Activated CD4-positive, alpha-beta T cell treated with anti-CD3 and anti-CD28 coated beads, Interleukin-2, amount 50 U/mL, for 1 hour (primary cell): ENCODE measurements at places on chromosomes 4 and X.

DNA sequence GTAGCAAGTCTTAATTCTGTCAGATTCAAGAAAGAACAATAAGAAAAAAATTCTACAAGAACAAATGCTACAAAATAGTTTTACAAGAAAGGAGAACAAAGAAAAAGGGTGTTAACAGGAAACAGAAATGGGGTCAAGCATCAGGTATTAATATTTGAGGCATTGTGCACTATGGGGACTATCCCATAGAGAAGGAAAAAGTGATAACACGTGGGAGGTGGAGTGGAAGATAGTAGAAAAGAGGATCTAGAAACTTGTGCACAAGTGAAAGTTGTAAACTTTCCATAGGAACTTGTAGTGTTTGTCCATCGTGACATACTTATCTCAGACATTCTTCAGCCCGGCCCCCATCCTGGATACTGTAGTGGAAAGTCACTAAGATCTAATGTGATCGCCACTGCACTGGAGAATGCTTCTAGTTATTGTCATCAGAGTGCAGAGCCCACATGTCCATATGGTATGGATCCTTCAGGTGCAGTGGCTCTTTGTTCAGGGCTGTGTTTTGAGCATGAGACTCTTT lies 15.4 kb upstream of the NFXL1 start:
- DNase-seq, result no peak

DNA sequence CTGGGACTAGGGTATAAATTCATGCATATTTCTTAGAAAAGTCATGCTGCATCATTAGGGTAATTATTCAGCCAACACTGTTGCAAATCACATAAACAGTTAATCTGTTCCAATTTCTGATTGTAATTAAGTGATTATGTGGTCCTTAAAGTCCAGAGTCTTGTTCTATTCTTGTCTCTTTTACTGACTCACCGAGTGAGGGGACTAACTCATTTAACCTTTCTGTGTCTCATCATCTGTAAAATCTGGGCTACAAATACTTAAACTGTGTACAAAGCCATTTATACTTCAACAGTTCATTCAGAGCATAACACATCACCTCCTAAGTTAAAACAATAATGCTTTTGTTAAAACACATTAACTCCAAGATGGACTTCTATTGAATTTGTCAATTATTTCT lies 65.4 kb upstream of the KLHL13 start:
- DNase-seq, result no peak

GRCh38 chr4:183996868-183997267 lies 91.8 kb downstream of the STOX2 start:
- DNase-seq, result no peak

DNA sequence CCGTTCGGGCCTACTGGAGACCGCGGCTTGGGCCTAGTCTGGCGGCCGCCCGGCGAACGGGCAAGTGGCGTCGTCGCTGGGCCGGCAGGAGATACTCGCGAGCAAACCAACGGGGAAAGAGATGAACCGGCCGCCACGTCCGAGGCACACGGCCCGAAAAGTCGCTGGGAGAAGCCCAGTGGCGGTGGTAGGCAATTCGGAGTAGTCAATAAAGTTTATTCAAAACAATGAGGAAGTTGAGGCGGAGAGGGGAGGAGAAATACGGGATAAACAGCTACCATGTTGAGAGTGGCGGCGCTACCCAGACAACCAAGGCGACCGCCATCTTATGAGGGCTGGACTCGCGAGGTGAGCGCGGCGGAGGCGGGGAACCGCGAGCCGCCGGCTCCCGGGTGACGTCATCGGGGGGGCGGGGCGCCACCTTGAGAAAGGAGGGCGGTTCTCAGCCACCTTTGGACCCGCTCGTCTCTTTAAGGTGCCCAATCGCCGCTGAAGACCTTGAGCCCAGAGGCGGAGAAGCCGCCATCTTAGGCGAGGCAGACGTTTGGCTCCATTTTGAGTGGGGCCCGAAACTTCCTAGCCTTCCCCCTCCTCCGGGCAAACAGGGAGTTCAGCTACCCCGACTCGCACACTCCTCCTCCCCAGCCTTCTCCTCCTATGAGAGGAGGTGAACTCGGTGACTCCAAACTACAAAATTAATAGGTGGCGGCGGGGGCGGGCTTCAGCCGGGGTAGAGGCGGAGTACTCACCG lies at the start of gene PHF8:
Gene PHF8 (minus strand): TSS at position 348 of the 751 bp plus-strand sequence. CDS start 1,745 bp downstream, outside the sequence.
- peak; percentile 93 for DNase-seq

- no peak for DNase-seq
These were observed 44.9 kb upstream of the FAM47C start for GRCh38 chrX:36963069-36963808.

GRCh38 chr4:149923736-149924135 lies 108.1 kb upstream of the IQCM start:
- DNase-seq, result no peak
